ENCODE measurements at places on chromosomes 1 and 21.

GRCh38 chr1:93437976-93438605, 9.8 kb upstream of the FNBP1L start:
- peak; percentile 14 for DNase-seq

GRCh38 chr1:202710070-202711045, at the start of gene SYT2:
SYT2 (minus strand) TSS chr1:202710454; CDS start chr1:202605772, 104,682 bp downstream.
- peak; percentile 77 for DNase-seq

GRCh38 chr21:35586305-35586704, 474.0 kb downstream of the SETD4 start:
- peak; percentile 6 for DNase-seq

DNA sequence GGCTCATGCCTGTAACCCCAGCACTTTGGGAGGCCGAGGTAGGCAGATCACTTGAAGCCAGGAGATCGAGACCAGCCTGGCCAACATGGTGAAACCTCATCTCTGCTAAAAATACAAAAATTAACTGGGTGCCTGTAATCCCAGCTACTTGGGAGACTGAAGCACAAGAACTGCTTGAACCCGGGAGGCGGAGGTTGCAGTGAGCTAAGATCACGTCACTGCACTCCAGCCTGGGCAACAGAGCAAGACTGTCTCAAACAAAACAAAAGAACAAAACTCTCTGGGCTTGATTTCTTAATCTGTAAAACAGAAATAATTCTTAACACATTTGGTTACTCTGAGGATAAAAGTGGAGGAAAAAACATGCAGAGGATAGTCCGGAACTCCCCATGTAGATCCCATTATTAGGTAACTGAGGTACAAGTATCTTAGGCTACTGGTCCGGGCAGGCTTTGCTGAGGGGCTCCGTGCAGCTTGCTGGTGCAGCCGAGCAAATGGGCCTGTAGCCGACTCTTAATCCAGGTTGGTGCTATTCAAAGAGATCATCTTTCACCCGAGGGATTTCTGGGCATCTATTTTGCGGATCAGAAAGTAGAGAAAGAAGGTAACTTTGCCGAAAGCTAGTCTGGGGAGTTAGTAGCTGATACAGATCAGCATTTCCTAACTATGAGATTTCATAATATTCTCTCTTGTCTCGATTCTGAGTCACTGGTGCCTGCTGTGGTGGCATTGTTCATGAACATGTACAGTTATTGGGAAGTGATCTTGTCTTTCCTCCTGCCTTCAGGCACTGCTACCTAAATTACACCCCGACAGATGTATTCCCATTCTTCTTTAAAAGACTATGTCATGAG, 56.8 kb downstream of the NFIA start:
- no peak for DNase-seq

- peak; percentile 70 for DNase-seq
These were observed 28.2 kb downstream of the NAV1 start for GRCh38 chr1:201566933-201567801.

GRCh38 chr21:43598416-43599120, 60.7 kb downstream of the HSF2BP start:
- DNase-seq, result no peak

DNA sequence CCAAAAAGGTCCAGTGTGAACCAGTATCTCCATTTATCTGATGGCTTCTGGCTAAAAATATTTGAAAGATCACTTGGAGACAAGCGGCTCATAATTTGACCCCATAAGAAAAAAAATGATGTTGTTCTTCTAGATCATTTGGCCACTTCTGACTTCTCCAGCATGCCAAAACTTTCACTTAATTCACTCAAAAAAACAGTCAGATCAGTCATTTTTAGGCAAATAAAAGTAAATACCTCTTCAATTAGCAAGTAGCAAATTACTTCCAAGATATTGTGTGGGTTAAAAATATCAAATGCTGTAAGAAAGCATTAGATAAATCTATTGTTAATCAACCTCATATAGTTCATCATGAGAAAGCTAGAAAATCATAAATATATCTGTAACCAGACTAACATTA, 106.0 kb downstream of the ZC3H11B start:
- DNase-seq, result no peak

- DNase-seq, result no peak
These were observed 9.2 kb upstream of the VPS26C start for GRCh38 chr21:37276377-37276776.

- no peak for DNase-seq
These were observed 28.4 kb upstream of the KIAA0040 start for GRCh38 chr1:175220853-175221556.

DNA sequence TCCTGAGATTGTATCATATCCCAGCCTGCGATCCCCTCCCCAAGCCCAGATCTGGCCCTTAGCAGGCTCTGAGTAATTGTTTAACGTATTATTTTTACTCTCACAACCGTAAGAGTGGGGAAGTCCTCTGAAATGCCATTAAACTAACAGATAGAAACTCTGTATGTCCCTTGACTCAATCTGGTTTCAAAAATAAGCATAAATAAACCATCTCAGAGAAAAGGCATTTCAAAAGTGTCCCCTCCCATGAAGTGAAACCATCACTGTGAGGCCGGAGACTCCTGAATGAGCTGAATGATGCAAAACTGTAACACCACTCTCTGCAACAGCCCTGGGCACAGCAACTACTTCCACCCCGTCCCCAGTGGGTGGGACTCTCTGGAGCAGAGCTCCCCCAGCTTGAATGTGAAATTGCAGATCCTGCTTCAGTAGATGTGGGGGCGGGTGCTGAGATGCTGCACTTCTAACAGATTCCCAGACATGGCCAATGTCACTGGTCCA, 104.1 kb downstream of the SYF2 start:
- DNase-seq, result no peak

GRCh38 chr1:18992646-18993045, 36.2 kb upstream of the IFFO2 start:
- DNase-seq, result no peak

DNA sequence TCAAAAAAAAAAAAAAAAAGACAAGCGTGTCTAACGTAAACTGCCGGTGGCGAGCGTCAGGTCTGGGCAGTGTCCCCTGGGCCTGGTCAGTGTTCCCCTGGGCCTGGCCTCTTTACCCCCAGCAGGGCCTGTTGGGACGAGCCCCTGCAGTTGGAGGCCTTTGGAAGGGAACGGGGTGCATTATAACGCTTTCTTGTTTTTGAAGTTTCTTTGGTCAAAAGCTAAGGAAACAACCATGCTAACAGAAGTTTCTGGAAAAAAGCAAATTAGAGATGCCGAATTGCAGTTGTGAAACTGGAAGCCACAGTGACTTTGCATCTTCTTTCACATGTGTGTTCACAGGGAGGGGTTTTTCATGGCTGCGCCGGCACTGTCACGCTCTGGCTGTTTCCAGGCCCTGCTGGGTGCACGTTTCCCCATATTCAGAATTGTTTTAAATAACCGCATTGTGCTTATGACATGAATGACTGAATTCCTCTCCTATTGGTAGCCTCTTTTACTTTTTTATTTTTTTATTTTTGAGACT, 16.0 kb downstream of the RRP1 start:
- DNase-seq, result no peak

GRCh38 chr1:42170779-42171621, 6.5 kb upstream of the GUCA2A start:
- no peak for DNase-seq

DNA sequence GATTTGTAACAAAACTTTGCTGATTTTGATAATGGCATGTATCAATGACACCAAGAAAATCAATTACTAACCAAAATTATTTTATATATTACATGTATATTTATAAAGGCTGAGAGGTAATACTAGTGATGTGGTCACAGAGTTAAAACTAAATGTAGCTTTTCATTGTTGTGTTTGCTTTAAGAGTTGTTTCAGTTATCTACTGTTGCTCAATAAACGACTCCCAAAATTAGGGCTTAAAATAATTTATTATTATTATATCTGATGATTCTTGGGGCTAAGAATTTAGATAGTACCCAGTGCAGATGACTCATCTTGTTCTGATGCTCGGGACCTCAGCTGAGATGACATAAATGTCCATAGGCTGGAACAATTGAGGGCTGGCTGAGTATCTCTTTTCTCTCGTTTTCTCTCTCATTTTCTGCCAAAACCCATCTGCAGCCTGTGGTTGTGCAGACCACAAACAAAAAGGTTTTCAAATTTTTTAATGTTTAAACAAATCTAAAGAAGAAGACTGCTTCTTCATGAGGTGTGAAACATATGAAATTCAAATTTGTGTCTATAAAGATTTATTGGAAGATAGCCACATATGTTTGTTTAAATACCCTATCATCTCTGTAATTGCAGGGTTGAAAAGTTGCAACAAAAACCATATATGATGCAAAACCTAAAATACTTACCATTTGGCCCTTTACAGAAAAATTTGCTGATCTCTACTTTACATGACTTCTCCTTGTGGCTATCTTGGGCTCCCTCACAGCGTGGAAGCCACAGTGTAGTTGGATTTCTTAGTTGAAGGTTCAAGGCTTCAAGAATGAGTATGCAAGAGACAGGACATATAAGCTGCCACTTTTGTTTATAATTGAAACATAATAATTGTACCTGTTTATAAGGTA, 14.8 kb upstream of the PTPRC start:
- no peak for DNase-seq

- DNase-seq, result no peak
These were observed 2.0 kb downstream of the KCNA3 start for GRCh38 chr1:110672753-110673108.

GRCh38 chr1:8922962-8923361, 22.7 kb upstream of the CA6 start:
- no peak for DNase-seq

- no peak for DNase-seq
These were observed 13.7 kb upstream of the EPHA10 start for GRCh38 chr1:37778654-37779053.

GRCh38 chr1:14959059-14959694, 194.4 kb upstream of the TMEM51 start:
- no peak for DNase-seq

DNA sequence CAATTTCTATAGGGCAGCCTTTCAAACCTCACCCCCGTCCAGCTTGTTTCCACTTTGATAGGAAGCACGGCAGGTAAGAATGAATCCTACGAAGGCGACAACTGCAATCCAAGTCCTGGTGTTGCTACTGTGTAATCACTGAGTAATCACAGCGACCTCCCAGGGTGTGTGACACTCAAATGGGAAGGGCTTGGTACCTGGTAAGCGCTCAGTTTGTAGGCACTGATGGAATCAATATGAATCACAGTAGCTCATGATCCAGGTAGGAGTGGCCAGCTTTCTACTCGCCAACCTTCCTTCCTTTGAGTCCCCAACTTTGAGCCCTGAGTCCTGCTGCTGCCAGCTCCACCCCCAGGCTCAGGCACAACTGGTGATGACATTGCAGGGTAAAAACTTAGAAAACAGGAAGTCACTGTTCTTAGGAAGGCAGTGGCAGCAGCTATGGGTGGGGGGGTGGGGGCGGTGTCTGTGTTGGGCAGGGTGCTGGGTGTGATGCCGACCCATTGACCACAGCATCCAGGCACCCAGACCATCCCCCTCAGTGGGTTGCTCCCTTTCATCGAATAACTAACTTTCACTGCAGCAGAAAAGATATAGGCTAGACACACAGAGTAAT, 70.7 kb downstream of the CD247 start:
- DNase-seq, result peak; percentile 49

DNA sequence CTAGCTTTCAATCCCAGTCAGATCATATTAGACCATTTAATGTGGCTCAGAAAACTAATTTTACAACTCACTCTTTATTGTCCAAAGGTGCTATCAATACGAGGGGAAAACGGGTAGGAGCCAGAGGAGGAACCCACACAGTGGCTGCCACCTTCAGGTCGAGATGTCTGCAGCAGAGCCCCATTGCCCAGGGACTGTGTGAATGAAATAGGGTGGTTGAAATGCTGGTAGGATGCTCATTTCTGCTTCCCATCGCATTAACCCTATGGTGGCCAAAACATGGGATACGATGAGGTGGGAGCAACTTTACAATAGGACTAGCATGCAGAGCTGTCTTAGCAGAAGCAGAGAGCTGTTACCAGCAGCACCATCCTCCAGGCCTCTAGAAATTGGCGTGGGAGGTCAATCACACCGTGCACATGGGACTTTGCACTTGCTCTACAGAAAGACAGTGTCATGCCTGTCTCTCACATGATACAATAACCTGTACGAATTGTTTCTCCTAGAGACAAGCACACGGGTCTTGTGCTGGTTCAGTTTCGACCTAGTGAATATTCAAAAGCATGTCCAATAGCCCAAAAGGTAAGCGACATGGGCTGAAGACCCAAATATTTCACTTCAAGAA, 69.5 kb upstream of the DESI2 start:
- no peak for DNase-seq

DNA sequence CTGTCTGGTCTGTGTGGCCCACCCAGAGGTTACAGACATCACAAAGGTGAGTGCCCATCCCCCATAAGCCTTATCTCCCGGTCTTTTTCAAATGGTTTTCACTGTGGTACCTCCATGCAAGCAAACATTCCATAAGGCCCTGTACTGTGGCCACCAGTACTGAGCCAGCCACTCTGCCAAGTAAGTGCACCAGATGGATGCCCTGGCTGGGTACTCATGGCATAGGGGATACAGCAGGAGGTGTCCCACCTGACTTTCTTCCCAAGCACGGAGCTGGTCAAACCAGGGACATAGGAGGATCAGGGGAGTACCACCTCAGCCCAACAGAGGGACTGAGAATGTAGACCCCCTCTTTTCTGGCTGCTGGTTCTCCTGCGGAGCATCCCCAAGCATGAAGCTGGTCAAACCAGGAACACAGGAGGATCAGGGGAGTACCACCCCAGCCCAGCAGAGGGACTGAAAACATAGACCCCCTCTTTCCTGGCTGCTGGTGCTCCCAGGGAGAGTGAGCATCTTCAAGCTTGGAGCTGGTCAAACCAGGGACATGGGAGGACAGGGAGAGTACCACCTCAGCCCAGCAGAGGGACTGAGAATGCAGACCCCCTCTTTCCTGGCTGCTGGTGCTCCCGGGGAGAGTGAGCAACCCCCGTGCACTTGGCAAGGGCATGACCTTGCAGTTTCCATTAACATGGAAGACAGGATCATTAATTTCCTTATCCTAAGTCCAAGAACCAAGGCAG, 81.8 kb upstream of the KLHDC7A start:
- no peak for DNase-seq

- DNase-seq, result no peak
These were observed 49.6 kb downstream of the ARID4B start for GRCh38 chr1:235278233-235278914.

- DNase-seq, result no peak
These were observed 3.0 kb downstream of the RWDD3 start for GRCh38 chr1:95236784-95237575.

All from NCI-H146 (cell line).